ENCODE measurements at places on chromosomes 7 and 10. TPM values are rescaled to one million over a fixed set of nuclear protein-coding genes. Genes with fewer than 3 reads are reported as not detected.

DNA sequence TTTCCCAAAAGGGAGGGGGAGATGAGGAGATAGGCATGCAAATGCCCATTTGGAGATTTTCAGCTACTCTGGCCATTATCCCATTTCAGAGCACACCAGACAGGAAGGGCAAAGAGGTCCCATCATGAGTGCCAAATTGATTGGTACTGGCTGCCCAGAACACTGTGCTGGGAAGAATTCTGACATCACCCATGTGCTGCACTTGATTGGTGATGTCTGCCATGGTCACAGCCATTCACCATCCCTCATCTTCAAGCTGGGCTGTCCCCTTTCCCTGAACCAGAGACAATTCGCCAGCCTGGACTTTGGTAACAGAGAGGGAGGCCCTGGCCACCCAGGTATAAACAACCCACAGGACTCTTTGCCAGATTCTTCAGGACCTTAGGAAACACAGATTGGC lies 23.2 kb upstream of the RADIL start:
- no peak for DNase-seq
- no peaks in the 10 kb centered on the region for H3K36me3 ChIP-seq
- H3K27ac ChIP-seq = no peak overlapping the region
- H3K4me3 ChIP-seq = no peak overlapping the region
- no peaks in the 10 kb centered on the region for H3K4me1 ChIP-seq
- no peaks in the 10 kb centered on the region for H3K27me3 ChIP-seq

- no peaks in the 10 kb centered on the region for H3K27me3 ChIP-seq
- H3K4me3 ChIP-seq = no peak overlapping the region
- H3K27ac ChIP-seq = no peak overlapping the region
Measured at GRCh38 chr10:85946713-85947326, 419.8 kb downstream of the GRID1 start.

The SEC31B gene
- 3.0 TPM for total RNA-seq

The SEMA4G gene
- total RNA-seq = 1.8 TPM

All from fibroblast of lung (primary cell).